ENCODE measurements at places on chromosomes 16 and 17.

- DNase-seq = no peak
Measured at GRCh38 chr16:68455631-68456030, 7.3 kb upstream of the SMPD3 start.

- DNase-seq = no peak
Measured at GRCh38 chr17:794876-795275, 12.7 kb downstream of the MRM3 start.

- DNase-seq = peak; percentile 44
Measured at GRCh38 chr16:3020247-3020603, at the start of gene TNFRSF12A. TNFRSF12A (plus strand) TSS chr16:3020368; CDS start chr16:3020398, 30 bp downstream.

DNA sequence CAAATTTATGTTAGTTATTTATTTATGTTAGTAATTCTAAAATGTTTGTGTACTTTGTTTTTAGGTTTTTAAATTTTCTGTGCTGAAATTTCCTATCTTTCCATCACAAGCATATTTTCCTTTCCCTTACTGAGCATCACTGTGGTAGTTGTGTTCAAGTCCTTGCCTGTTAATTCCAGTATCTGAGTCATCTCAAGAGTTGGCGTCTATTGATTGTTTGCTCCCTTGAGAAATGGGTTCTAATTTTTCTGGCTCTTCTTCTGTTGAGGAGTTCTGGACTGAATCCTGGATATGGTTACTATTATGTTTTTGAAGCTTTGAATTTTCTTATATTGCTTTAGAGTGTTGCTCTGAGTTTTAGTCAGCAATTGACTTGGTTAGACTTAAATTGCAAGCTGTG lies 56.3 kb downstream of the GAN start:
- no peak for DNase-seq

DNA sequence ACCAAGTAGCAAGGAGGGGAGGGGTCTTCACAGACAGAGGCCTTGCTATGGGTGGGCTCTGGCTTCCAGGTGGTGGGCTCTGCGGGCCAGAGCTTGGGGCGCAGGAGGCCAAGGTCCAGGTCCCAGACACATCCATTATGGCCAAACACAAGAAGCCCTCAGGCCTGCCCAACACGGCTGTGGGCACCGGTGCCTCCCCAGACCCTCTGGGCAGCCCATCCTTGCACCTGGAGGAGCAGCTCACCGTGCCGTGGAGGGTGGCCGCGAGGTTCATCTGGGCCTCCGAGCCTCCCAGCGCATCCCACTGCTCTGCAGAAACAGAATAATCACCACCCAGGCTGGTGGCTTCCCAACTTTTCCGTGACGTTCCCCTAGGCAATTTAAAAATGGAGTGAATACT lies 55.9 kb downstream of the TBC1D16 start:
- DNase-seq = no peak

DNA sequence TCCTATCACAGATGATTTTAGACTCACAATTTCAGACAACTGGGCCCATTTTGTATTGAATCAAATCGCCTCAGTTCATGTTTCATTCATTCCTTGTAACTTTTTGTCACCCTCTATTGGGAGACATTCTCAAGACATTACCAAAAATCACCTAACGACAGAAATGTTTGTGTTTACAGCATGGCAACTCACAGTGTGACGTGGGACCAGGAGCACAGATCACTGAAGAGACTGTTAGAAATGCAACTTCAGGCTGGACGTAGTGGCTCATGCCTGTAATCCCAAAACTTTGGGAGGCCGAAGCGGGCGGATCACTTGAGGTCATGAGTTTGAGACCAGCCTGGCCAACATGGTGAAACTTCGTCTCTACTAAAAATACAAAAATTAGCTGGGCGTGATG lies 249.6 kb downstream of the NTN1 start:
- no peak for DNase-seq

GRCh38 chr16:80023865-80024264 lies 423.3 kb upstream of the MAF start:
- no peak for DNase-seq

GRCh38 chr17:48735062-48735351 lies 6.5 kb upstream of the HOXB13 start:
- DNase-seq = no peak

- no peak for DNase-seq
Measured at GRCh38 chr16:7638306-7638705, 305.7 kb downstream of the RBFOX1 start.

- DNase-seq = peak; percentile 91
Measured at GRCh38 chr17:81094509-81095382, 59.8 kb downstream of the BAIAP2 start.

DNA sequence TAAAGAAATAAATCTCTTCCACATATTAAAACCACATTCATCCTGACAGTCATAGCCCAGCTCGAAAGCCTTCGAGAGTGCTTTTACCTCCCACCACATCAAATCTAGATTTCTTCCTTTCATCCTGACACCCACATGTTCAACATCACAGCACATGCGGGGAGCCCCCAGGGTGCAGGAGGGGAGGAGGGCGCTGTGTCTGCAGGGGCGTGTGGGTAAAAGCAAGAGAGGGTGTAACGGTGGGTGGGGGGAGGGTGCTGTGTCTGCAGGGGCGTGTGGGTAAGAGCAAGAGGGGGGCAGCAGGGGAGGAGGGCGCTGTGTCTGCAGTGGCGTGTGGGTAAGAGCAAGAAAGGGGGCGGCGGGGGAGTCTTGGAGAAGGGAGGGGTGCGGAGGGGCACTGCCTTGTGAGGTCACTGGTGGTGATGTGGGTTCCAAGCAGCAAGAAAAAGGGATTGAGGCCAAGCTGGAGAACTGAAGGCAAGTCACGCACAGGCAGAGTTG lies 34.7 kb downstream of the ADCY9 start:
- no peak for DNase-seq

Data from bone marrow (tissue), 2 donors.